ENCODE measurements at places on chromosomes 13 and 19. TPM values are rescaled to one million over a fixed set of nuclear protein-coding genes. Genes with fewer than 3 reads are reported as not detected.

Gene ZNF865
- total RNA-seq, result 3.2 TPM

Gene HOMER3
- total RNA-seq, result 67.1 TPM

Gene ACER1
- 0.15 TPM for total RNA-seq

Gene PROZ
- not detected for total RNA-seq

Gene KLK4
- not detected for total RNA-seq

Gene CFAP97D2
- total RNA-seq, result not detected

Gene CLEC11A
- total RNA-seq, result 72.5 TPM

Gene CEACAM16
- not detected for total RNA-seq

Gene GALP
- not detected for total RNA-seq

Gene GIPC3
- total RNA-seq, result 0.17 TPM

Gene DLL3
- 0.67 TPM for total RNA-seq

Gene KIR3DL2
- total RNA-seq, result not detected

Gene ZNF749
- 9.4 TPM for total RNA-seq

Gene TNFSF11
- 0.34 TPM for total RNA-seq

All from bronchus fibroblast of lung (primary cell).